ENCODE measurements at places on chromosomes 12 and 14.

- peak; percentile 57 for DNase-seq
Observed at GRCh38 chr14:53306267-53306721, 153.2 kb upstream of the DDHD1 start.

DNA sequence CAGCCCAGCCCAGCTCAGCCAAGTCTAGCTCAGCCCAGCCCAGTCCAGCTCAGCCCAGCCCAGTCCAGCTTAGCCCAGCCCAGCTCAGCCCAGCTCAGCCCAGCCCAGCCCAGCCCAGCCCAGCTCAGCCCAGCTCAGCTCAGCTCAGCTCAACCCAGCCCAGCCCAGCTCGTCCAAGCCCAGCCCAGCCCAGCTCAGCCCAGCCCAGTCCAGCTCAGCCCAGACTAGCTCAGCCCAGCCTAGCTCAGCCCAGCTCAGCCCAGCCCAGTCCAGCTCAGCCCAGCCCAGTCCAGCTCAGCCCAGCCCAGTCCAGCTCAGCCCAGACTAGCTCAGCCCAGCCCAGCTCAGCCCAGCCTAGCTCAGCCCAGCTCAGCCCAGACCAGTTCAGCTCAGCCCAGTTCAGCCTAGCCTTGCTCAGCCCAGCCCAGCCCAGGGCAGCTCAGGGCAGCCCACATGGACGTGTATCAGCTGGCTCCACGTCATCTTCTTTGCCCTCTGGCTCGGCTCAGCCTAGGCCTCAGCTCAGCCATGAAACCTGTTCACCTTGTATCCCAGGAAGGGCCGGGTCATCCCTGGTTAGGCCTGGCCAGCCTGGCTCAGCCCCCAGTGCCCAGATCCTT is 185.6 kb downstream of the TMEM121 start:
- no peak for DNase-seq

GRCh38 chr14:80809663-80810062 is 131.9 kb downstream of the CEP128 start:
- no peak for DNase-seq

DNA sequence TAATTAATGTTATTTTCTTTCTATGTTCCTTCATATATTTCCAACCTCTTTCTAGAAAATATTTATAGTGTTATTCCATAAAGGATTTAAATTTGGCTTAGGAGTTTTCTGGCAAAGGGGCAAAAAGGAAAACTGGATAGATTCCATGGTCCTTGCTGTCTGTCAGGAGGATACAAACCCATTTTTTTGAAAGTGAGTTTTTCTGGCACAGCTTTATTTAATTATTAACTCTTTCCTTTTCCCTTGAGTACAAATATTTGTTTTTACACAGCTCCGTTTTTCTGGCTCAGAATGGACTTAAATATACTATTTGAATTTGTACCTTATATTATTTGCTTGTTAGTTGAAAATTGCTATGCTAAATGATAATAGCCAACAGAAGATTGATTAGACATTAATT is 56.3 kb downstream of the MNAT1 start:
- no peak for DNase-seq

DNA sequence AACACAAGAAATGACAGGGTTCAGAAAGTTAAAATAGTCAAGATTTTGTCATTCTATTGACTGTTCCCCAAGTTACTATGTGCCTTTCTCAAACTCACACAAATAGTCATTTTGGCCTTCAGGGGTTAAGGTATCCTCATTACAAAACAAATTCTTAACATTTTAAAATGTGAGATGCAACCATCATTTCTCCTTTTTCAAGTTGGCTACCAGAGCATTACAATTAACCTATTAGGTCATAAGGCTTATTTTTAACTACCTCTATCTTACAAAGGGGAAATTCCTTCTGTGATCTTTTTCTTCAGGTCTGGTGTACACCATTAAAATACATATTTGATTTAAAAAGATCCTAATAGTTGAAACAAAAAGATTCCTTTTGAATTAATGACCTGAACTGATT is 61.2 kb downstream of the SLC38A1 start:
- DNase-seq: no peak

- no peak for DNase-seq
Observed at GRCh38 chr12:694734-695503, 31.7 kb upstream of the NINJ2 start.

DNA sequence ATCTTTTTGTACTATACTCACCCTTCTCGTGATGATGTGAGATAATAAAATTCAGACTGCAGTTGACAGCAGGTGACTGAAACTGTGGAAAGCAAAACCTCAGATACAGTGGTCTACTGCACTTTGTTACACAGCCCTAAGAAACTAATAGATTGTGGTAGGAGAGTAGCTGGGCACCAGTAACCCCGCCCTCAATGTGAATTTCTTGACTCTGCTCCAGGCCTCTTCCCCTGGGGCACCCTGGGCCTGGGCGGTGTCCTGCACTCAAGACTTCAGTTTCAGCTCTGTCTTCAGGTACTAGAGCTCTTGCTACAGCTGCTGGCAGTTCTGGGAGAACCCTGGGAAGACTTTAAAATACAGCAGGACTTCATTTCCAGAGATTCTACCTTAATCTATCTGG is 197.6 kb upstream of the AVPR1A start:
- DNase-seq: no peak

DNA sequence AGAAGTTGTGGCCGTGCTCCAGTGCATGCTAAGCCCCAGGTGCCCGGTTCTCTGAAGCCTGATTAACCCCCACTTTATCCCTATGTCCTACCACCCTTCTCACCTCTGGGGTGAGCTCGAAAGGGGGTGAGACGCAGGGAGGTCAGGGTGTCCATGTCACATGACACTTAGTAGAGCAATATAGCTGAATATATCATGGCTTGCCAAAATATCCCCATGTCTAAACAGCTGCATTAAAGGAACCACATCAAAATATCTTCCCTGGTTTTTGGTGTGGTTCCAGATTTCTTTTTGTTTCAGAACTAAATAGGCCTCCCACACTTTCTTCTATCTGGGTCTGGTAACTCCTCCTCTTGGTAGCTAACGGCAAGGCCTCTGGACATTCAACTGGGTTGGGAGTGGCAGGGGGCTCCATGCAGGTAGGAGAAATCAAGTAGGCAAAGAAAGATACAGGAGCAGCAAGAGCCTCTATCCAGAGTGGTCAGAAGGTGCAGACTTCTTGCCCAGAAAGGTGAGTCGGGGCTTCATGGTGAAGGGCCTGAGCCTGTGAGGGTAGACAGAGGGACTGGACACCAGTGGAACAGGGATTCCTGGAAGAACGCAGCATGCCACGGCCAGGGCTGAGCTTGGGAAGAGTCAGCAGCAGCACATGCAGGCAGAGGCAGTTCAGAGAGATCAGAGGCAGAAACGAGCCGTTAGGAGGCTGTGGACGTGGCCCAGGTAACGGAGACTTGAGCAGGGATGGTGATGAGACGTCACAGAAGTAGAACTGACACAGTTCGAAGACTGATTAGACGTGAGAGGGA is 202.8 kb upstream of the DIO3 start:
- DNase-seq: no peak

- no peak for DNase-seq
Observed at GRCh38 chr12:54215989-54216796, 27.4 kb upstream of the SMUG1 start.

- DNase-seq: peak; percentile 80
Observed at GRCh38 chr14:104582662-104583061, 3.1 kb downstream of the C14orf180 start.

DNA sequence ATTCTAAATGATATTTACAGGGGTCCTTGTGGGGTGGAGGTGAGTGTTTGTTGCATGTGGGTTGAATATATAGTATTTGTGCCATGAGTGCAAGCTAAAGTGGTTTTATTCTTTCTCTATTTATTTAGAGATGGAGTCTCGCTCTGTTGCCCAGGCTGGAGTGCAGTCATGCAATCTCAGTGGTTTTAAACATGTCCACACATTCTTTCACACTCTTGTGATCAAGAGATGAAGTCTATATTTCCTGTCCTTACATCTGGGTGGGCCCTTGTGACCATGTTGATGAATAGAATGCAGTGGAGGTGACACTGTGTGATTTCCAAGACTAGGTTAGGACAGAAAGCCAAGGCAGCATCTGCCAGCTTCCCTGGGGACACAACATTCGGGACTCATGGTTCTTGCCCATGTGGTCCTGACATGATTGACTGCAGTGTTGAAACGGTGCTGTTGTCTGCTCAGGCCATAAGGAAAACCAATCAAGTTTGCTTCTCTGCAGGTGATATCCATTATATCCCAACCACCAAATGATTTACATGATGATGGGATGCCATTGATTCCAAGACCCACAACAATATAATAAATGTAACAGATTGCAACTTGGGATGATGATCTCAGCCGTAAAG is 172.6 kb downstream of the SUDS3 start:
- no peak for DNase-seq

DNA sequence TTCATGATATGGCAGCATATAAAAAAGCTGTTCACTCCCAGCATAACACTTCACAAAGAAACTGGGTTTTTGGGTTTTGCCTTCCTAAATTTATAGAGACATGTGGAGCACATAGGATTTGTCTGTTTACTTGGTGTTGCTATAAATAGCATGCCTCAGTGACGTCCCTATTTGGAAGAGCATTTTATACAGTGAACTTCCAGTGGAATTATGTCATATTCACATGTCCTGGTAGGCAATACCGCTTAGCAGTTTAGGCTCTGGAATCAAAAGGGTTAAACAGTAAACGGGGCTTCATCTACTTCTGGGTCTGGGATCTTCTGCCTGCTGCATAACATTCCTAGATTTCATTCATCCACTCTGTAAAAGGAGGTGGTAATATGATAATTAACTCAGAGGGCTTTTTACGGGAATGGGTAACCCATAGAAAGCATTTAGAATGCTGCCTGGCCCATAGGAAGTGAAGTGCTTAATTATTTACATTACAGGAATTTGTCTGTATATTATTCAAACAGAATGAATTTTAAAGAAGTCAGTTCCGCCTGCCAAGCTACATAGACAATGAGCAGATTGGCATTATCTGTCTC is 396.1 kb downstream of the TMTC2 start:
- no peak for DNase-seq

DNA sequence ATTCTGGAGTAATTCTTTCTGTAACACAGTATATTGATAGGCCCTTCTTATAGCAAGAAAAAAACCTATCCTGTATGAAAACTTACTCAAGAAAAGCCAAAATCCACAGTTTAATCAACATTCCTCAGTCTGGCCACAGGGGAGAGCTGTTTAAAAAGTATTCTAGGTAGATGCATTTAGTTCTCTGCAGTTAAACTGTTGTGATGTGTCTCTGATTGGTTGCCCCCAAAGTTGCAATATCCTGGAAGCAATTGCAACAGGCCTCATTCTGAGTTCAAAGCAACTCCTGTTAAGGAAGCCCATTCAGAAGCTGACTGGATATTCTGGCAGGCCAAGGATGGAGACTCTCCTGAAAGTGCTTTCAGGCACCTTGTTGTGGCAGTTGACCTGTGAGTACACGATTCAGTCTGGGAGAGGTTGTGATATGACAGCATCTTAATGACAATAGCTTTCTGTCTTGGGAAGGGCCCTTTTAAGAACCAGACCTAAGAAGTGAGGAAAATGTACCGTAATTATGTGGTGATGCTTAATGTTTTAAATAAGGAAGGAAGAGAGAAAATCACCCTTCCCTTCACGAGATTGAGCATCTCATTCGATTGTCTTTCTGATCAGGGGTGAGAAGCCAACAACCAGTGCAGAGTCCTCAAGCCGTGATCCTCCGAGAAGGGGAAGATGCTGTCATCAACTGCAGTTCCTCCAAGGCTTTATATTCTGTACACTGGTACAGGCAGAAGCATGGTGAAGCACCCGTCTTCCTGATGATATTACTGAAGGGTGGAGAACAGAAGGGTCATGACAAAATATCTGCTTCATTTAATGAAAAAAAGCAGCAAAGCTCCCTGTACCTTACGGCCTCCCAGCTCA is 420.7 kb downstream of the DAD1 start:
- DNase-seq: no peak

All from T47D (cell line).